ENCODE measurements at places on chromosomes 16 and 17.

GRCh38 chr16:74297145-74297665, 591 bp downstream of the PSMD7 start:
- DNase-seq: peak; percentile 17

- no peak for DNase-seq
These were observed 83.8 kb upstream of the GRIN2A start for GRCh38 chr16:10265770-10266615.

- no peak for DNase-seq
These were observed 16.2 kb upstream of the TNRC6C start for GRCh38 chr17:77942112-77942988.

DNA sequence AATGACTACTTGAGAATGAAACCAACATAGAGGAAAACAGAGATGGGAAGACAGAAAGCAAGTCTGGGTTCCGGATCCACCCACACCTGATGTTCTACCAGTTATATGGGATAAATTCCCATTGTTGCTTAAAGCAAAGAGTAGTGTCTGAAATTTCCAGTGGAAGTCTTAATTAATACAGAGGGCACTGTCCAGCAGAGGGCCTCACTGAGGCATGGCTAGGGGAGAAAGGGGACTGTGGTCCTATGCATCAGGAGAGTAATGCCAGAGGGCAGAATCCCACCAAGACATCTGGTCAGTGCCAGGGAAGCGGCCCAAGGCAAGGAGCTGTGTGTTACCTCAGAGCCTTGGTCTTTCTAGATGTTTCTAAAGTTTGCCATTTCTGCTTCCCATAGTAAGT, 7.5 kb upstream of the UMOD start:
- DNase-seq: no peak

GRCh38 chr17:44989552-44990138, 21.5 kb upstream of the C1QL1 start:
- DNase-seq: no peak

GRCh38 chr17:82353484-82353883, 5.6 kb upstream of the TEX19 start:
- no peak for DNase-seq

- no peak for DNase-seq
These were observed 533 bp downstream of the RASD1 start for GRCh38 chr17:17495536-17496188.

DNA sequence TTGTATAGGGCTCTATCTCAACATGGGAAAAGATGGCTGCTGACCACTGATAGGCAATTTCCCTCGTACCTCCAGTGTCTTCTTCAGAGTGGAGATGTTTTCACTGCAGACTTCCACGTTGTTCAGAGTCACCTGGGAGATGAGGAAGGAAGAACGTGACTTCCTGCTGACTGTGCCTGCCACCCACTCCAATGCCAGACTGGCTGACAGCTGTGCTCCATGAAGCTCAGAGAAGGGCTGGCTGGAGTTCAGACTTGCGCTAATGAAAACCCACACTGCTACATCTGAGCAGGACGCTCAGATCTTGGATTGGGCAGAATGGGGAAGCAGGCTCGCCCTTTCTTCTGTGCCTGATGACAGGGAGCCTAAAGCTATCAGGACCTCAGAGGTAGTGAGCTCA, 33.1 kb downstream of the COG4 start:
- no peak for DNase-seq

DNA sequence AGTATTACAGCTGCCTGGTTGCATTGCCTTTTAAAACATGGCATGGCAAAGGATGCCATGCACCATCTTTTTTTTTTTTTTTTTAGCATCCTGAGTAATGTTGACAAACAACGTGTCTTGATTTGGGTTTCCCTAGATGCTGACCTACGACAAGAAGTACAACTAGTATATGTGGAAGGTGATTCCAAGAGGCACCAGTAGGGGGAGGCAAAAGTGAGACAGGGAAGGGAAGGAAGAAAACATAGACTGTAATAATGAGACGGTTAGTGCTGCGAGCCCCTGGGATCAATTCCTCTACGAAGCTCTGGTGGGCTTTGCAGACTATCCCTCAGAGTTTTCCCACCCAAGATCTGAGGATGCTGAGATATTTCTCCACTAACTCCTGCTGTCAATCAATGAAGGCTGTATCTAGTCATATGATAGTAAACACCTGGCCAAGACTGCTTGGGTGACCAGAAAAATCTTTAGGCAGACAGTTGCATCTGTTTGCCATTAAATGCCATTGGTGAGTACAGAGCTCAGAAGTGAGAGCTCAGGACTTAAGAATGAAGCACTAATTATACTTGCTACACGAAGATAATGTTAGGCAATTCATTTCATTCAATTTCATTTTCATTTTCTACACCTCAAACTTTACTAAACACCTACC, 458.6 kb upstream of the GOT2 start:
- DNase-seq: peak; percentile 13

DNA sequence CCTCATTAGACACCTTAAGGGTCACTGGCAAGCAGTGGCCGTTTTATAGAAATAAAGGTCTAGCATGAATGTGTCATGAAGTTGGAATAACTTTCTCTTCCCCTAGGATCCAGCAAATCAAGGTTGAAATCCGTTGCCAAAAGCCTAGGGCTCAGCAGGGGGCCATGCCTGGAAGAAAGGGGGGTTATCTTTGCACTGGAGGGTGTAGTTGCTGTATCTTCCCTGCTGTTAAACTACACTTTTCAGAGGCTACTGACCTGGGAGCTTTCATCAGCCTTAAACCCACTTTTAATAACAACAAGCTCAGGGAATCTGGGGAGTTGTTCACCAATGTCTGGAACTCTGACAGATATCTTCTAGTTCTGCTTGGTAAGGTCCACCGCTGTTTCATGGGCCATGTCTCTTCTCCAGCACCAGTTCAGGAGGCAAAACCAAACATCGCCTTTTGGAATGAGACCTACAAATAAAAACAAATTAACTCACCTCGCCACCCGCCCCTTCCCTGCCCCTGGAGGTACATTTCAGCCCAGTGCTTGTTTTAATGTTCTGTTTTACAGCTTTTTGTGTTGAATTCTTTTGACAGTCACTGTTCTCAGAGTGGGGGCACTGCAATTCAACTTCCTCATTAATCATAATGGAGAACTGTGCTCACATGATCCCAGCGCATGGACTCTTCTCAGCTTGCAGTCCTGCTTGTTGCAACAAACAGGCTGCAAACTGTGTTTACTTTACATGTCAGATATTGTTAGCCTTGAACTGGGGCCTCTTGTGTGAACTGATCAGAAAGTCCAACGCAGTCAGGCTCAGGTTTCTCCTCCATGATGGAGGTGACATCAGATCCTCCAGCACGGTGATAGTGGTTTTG, 508.7 kb downstream of the KCNJ2 start:
- no peak for DNase-seq

DNA sequence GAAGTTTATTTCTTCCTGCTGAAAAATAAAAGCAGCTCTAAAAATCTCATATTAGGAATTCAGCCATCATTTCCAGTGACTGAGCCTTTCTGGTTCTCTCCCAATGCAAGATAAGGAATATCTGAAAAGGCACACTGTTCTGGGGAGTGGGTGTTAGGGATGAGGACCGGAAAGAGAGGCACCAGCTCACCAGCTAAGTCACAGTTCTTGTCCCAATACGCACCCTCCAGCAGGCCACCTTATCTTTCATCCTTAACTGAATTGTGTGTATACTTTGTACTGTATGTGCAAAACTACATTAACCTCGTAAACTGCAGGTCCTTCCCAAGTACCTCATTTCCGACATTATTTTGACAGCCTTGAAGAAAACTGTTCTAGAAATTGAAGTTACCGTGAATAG, 11.0 kb downstream of the AMFR start:
- no peak for DNase-seq

DNA sequence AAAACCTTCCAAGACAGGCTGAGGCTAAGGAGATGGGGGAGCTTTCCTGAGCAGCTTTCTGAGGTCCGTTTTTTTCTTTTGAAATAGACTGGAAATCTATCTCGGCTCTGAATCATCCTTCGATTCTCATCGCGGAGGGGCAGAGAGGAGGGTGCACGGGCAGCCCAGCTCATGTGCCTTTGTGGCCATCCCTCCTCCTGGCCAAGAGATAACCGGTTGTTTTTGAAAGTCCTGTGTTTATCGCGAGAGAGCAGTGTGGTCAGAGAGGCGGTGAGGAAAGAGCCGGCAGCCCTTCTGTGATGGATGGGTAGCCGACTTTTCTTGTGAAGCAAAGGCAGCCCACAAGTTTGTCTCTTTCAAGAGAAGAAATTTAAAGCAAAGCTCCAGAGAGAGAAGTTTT, 191.6 kb downstream of the CCDC182 start:
- no peak for DNase-seq

DNA sequence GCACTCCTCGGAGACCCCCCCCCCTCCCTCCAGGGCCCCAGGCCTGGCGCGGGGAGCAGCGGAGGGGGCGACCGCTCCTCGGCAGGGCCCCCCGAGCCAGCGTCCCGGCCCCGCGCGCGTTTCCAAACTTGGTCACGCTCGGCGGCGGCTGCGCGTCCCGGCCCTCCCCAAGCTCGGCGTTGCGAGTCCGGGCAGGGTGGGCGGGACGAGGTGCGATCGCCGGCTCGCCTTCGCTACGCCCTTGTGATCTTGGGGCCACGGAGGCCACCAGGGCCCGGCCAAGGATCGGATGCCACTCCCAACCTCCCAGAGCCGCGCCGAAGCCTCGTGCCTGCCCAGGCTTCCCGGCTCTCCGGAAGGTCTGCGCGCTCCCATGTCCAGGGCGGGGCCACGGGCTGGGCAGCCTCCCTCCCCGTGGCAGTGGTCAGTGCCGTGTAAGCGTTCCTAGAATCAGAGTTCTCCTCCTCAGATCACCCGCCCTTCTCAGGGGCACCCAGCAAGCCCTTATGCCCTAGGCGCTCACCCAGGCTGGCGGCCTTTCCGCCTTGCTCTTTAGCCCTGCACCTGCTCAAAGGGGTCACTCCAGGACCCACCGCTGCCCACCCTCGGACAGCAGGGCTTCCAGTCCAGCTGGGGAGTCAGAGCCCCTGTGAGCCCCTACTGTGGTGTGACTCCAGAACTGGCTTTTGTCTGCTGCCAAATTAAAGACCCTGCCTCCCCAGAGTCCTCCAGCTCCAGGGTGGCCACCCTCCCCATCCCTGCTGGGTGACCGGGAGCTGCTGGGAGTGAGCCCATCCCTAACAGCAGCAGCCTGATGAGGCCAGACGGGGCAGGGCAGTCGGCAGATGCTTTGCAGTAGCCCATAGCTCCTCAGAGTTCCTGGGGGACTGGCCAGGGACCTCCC, 12.2 kb upstream of the MRPS23 start:
- DNase-seq: no peak

- no peak for DNase-seq
These were observed 9.2 kb upstream of the GLIS2 start for GRCh38 chr16:4306470-4307214.

GRCh38 chr16:66844009-66844341, 239 bp upstream of the CA7 start:
- DNase-seq: no peak

GRCh38 chr17:80220054-80220735, at the start of the genes SGSH and SLC26A11:
Gene SGSH, minus strand, starts transcription at chr17:80220333. Its CDS starts 20 bp downstream, at chr17:80220313.
Gene SLC26A11, plus strand, starts transcription at chr17:80220427. Its CDS starts 1,134 bp downstream, at chr17:80221561.
- DNase-seq: peak; percentile 64

- no peak for DNase-seq
These were observed 234.7 kb upstream of the GSE1 start for GRCh38 chr16:85378145-85379040.

GRCh38 chr16:12413393-12413792, 390.3 kb downstream of the CPPED1 start:
- no peak for DNase-seq

- DNase-seq: no peak
These were observed 9.8 kb downstream of the RASL10B start for GRCh38 chr17:35740997-35741931.

GRCh38 chr16:89658221-89658879, 714 bp downstream of the SPATA33 start:
- no peak for DNase-seq

GRCh38 chr17:73203135-73203787, 10.4 kb downstream of the COG1 start:
- no peak for DNase-seq

GRCh38 chr16:64990101-64990500, 131.8 kb downstream of the CDH11 start:
- no peak for DNase-seq

DNA sequence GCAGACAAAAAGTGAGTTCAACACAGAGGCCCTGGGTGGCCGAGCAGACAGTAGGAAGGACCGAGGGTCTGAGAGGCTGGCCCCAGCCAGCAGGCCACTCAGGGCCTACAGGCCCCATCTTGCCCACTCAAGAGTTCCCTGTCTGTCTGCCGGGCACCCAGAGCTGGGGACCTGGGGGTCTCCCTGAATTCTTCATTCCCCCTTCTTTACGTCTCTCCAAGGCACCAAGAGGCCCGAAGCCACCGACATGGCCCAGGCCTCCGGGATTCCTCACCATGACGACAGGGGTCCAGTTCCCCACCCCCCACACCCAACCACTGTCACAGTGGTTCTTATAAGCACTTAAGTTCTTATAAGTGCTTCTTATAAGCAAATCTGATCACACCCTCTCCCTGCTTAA, 49.2 kb downstream of the NOS2 start:
- DNase-seq: no peak

DNA sequence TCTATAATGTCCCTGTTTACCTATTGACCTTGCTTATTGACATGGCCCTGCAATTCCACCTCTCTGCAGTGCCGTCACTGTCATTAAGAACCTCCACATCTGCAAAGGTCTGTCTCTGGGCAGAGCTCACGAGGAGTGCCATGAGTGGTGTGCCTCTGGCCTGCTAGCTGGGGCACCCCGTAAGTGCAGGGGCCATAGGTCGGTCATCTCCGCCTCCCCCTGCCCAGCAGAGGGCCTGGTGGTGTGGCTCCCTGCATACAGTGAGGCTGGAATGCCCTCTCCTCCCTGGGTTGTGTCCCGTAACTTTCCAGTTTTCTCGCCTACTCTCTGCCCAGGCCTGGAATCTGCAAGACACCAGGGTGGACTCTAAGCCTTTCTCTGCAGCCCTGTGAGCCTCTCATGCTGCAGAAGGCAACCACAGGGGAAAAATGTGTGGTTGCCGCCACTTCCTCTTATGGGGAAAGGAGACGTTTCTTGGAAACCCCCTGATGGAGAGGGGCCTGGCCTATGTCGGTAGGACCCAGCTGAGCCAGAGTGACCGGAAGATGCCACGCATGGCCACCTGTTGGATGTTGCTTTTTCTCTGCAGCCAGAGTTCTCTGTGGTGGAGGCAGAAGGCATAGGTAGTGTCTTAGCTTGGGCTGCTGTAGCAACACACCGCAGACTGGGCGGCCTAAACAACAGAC, 2.7 kb upstream of the SNX20 start:
- DNase-seq: no peak

DNA sequence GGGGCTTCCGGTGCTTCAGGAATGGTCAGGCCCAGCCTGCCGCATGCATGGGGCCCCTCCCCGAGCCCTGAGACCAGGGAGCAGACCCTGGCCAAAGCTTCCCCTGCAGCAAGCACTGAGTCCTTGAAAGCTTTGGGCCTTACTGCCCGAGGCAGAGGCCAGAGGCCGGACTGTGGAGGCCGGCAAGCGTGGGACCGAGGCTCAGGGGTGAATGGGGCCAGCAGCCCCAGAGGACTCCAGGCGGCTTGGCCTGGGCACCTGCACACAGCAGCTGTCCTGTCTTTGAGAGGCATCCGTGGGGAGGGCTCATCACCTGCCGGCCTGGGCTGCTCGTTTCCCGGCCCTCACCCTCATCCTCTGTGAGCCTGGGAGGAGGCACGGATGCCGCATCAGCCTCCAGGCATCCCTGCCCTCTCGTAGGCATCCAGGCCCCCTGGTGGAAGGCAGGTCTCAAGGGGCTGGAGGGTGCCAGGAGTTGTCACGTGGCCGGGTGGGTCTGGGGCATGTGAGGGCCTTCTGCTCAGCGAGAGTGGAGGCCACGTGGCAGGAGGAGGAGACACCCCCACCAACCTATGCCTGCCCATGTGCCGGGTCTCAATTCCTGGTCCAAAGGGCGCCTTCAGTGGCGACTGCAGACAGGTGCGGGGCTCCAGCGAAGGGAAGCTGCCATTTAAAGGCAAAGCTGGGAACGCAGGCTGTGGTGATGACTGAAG, 31.4 kb downstream of the CACNA1H start:
- DNase-seq: no peak
